ENCODE measurements at places on chromosomes 4 and X. TPM values are rescaled to one million over a fixed set of nuclear protein-coding genes. Genes with fewer than 3 reads are reported as not detected.

GRCh38 chrX:68897118-68897945, 68.5 kb downstream of the EFNB1 start:
- DNase-seq, result peak; percentile 69
- H3K36me3 ChIP-seq, result no peaks in the 10 kb centered on the region
- H3K4me3 ChIP-seq, result no peak overlapping the region
- H3K27ac ChIP-seq, result no peak overlapping the region

GRCh38 chrX:101108284-101108683, 10.3 kb downstream of the CENPI start:
- H3K27me3 ChIP-seq, result peaks cover 3% of the 10 kb centered on the region
- DNase-seq, result no peak
- no peak overlapping the region for H3K27ac ChIP-seq
- H3K4me3 ChIP-seq, result no peak overlapping the region
- no peaks in the 10 kb centered on the region for H3K36me3 ChIP-seq

DNA sequence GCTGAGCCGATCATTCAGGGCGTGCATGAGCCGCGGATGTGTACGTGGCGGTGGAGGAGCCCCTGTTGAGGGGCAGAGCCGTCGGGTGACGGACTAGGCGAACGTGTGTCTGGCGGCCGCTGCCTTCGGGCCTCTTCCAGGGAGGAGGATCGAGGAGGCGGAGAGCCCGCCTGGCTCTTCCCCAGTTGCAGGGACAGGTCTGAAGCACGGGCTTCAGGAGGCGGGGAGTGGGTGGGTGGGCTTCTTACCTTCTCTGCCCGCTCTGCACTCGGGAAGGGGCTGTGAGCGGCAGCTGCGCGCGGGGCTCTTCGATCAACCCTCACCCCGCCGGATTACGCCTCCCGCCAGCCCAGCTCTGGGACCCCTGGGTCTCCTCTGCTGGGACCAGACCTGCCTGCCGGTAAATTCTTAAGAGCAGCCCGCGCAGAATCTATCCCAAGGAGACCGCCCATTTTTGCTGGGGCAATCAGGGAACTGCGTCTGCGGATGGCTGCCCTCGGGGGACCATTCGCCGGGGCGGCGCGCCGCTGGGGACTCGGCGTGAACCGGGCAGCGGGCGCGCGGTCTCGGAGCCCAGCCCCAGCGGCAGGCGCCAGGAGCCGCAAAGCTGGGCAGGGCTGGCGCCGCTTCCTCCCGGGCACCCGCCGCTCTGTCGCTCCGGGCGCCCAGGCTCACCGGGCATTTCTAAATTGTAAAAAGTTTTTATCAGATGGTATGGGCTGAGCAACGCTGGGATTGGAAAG, 4.9 kb downstream of the PLAC8 start:
- peak overlapping the region; percentile 49 for H3K4me3 ChIP-seq
- peak; percentile 52 for DNase-seq
- H3K4me1 ChIP-seq, result peaks cover 8% of the 10 kb centered on the region
- peaks cover 8% of the 10 kb centered on the region for H3K27me3 ChIP-seq
- no peaks in the 10 kb centered on the region for H3K36me3 ChIP-seq

- DNase-seq, result no peak
- H3K36me3 ChIP-seq, result no peaks in the 10 kb centered on the region
- no peak overlapping the region for H3K4me3 ChIP-seq
- H3K27ac ChIP-seq, result no peak overlapping the region
- peaks cover 2% of the 10 kb centered on the region for H3K4me1 ChIP-seq
Measured at GRCh38 chrX:110667706-110668105, 127.9 kb downstream of the CHRDL1 start.

- DNase-seq, result peak; percentile 46
- H3K36me3 ChIP-seq, result no peaks in the 10 kb centered on the region
- H3K4me1 ChIP-seq, result peaks cover 13% of the 10 kb centered on the region
- no peak overlapping the region for H3K4me3 ChIP-seq
- H3K27me3 ChIP-seq, result no peaks in the 10 kb centered on the region
Measured at GRCh38 chr4:69831646-69832325, 28.2 kb downstream of the SULT1E1 start.

DNA sequence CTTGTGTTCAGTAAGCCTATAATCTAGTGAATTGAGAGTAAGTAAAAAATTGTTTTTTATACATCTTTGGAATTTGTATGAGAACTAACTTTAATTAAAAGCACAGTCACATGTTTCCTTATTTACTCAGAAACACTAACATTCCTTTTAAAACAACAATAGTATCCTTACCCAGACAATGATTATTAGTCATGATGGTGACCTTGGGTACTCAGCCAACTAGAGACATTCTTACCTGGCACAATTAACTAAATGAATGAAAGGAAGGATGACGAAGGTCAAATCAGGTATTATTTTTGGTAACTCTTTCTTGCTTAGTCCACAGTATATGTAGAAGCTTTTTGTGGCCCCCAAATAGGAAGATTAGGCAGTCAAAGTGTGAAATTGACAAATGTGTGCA, 901.0 kb downstream of the FAT4 start:
- H3K27ac ChIP-seq, result no peak overlapping the region
- H3K4me3 ChIP-seq, result no peak overlapping the region
- H3K4me1 ChIP-seq, result no peaks in the 10 kb centered on the region
- H3K27me3 ChIP-seq, result no peaks in the 10 kb centered on the region
- DNase-seq, result no peak
- no peaks in the 10 kb centered on the region for H3K36me3 ChIP-seq

GRCh38 chrX:53445977-53446376, 11.8 kb upstream of the HSD17B10 start:
- H3K4me3 ChIP-seq, result no peak overlapping the region
- peaks cover 57% of the 10 kb centered on the region for H3K27me3 ChIP-seq
- DNase-seq, result no peak
- no peaks in the 10 kb centered on the region for H3K36me3 ChIP-seq
- no peak overlapping the region for H3K27ac ChIP-seq

DNA sequence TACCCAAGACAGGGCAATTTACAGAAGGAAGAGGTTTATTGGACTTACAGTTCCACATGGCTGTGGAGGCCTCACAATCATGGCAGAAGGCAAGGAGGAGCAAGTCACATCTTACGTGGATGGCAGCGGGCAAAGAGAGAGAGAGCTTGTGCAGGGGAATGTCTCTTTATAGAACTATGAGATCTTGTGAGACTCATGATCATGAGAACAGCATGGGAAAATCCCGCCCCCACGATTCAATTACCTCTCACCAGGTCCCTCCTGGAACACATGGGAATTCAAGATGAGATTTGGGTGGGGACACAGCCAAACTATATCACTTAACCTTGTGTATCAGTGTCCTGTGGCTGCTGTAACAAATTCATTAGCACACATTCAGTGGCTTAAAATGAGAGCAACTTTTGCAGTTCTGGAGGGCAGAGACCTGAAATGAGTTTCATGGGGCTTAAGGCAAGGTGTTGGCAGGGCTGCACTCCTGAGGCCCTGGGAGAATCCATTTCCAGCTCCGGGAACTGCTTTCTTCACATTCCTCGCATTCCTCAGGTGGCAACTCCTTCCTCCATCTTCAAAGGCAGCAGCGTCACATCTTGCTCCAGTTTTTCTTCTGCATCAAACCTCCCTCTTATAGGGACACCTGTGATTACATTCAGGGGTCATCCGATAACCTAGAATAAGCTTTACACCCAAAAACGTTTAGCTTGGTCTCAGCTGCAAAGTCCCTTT, 22.3 kb upstream of the NSG1 start:
- no peak overlapping the region for H3K27ac ChIP-seq
- H3K4me3 ChIP-seq, result no peak overlapping the region
- no peak for DNase-seq
- peaks cover 15% of the 10 kb centered on the region for H3K27me3 ChIP-seq

GPRASP2 gene
- polyA plus RNA-seq, result 18.1 TPM

MAGEA1 gene
- not detected for polyA plus RNA-seq

DNA sequence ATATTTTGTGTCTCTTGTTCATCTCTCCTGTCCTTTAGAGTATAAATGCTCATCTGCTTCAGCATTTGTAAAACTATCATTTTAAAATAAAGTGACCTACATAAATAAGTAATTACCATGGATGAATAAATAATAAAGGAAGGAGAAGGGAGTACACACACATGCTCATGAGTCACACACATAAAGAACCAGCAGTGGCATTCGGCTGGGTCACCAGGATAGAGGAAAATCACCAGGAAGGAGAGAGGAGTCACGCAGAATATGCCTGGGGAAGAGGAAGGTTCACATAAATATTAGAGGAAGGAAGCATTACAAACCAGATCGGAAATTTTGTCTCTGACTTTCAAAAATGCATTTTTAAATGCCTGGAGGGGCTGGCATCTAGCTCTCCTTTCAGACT, 38.5 kb upstream of the MED14 start:
- no peaks in the 10 kb centered on the region for H3K36me3 ChIP-seq
- no peak overlapping the region for H3K27ac ChIP-seq
- peak; percentile 8 for DNase-seq

GRCh38 chr4:180617196-180617595, 1626.0 kb upstream of the TENM3 start:
- no peaks in the 10 kb centered on the region for H3K4me1 ChIP-seq
- H3K27me3 ChIP-seq, result no peaks in the 10 kb centered on the region
- no peak for DNase-seq
- H3K36me3 ChIP-seq, result no peaks in the 10 kb centered on the region
- H3K4me3 ChIP-seq, result no peak overlapping the region

NUP62CL gene
- 0.56 TPM for polyA plus RNA-seq

DNA sequence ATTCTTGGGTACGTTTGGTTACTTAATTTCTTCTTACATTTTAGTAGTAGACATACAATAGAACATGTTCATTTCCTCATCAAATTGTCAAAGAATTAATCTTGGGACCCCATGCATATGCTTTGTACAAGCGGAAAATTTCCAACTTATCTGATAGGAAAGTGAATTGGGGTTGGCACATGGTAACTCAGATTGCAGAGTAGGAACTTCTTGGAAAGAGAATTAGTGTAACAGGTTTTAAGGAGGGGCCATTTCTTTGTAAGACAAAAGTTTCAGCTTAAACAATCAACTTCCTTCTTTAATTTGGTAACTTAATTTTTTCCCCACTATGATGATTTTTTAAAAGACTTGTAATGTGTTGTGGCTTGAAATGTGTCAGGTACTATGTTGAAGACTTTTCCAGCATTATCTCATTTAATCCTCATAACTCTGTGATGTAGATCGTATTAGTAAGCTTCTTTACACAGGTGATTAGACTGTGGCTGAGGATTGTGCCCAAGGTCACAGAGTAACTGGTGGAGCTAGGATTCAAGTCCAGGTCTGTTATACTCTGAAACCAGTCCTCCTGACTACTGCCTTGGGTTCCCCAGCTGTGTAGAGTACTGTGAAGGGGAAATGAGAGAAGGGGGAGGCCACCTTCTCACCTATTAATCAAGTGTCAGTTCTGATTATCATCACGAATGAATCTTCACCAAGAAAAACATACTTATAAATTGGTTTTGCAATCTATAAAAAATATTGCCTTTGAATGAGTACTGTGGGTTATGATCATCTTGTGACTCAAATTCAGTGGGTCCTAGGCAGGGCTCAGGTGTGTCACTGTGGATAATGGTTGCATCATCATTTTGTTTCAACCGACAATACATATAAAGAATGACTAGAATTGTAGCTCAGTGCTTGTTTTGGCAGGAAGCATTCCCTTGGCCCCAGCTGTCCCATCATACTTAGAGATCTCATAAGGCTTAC, 4.3 kb downstream of the GK start:
- peaks cover 2% of the 10 kb centered on the region for H3K27me3 ChIP-seq
- H3K27ac ChIP-seq, result no peak overlapping the region

DNA sequence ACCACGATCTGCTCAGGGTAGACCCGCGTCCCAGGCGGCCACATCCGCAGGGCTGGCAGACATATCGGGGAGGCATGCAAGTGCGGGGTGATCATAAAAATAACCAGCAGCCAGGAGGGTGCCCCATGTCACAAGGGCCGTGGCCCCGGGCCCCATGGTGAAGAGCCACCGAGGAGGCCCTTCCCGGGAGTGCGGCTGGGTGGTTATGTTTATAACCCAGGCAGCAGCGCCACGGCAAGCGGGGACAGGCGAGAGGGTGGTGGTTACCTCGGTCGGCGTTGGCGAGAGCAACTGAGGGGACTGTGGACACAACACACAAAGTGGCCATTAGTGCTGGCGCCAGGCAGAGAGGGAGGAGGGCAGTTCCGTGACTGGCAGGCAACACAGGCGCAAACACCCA, 92.7 kb upstream of the AFAP1 start:
- no peaks in the 10 kb centered on the region for H3K27me3 ChIP-seq
- peaks cover 9% of the 10 kb centered on the region for H3K4me1 ChIP-seq
- no peak overlapping the region for H3K4me3 ChIP-seq
- no peaks in the 10 kb centered on the region for H3K36me3 ChIP-seq
- no peak for DNase-seq
- H3K27ac ChIP-seq, result no peak overlapping the region

KLKB1 gene
- polyA plus RNA-seq, result 0.21 TPM

- no peak overlapping the region for H3K27ac ChIP-seq
- H3K4me3 ChIP-seq, result no peak overlapping the region
- peaks cover 87% of the 10 kb centered on the region for H3K27me3 ChIP-seq
- peaks cover 20% of the 10 kb centered on the region for H3K4me1 ChIP-seq
- DNase-seq, result no peak
Measured at GRCh38 chrX:25019707-25020390, 4.1 kb upstream of the ARX start.

HS6ST2 gene
- 43.1 TPM for polyA plus RNA-seq

- H3K4me3 ChIP-seq, result no peak overlapping the region
- no peaks in the 10 kb centered on the region for H3K27me3 ChIP-seq
- DNase-seq, result no peak
- H3K27ac ChIP-seq, result no peak overlapping the region
- peaks cover 8% of the 10 kb centered on the region for H3K4me1 ChIP-seq
Measured at GRCh38 chr4:5385741-5386311, 322.5 kb downstream of the EVC2 start.

DNA sequence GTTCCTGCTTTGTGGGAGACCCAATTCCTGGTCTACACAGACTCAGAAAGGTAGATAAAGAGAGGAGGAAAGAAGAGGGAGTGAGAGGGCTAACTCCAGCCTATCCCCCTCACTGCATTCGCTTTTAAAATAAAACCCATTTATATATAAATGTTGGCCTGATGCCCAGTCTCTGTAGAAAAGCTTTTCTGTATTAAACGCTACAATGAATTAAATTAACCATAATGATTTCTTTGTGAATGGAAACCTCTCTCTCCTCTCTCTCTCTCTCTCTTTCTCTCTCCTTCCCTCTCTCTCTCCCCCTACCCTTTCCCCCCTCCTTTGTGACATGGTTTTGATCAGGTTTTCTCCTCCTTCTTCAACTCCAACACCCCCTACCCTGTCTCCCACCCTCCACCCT, 34.8 kb downstream of the PJA1 start:
- no peaks in the 10 kb centered on the region for H3K36me3 ChIP-seq
- peaks cover 24% of the 10 kb centered on the region for H3K4me1 ChIP-seq

GRCh38 chrX:48965959-48966358, 5.7 kb downstream of the KCND1 start:
- peaks cover 3% of the 10 kb centered on the region for H3K4me1 ChIP-seq
- no peaks in the 10 kb centered on the region for H3K27me3 ChIP-seq
- no peak for DNase-seq
- no peak overlapping the region for H3K4me3 ChIP-seq
- no peak overlapping the region for H3K27ac ChIP-seq

DNA sequence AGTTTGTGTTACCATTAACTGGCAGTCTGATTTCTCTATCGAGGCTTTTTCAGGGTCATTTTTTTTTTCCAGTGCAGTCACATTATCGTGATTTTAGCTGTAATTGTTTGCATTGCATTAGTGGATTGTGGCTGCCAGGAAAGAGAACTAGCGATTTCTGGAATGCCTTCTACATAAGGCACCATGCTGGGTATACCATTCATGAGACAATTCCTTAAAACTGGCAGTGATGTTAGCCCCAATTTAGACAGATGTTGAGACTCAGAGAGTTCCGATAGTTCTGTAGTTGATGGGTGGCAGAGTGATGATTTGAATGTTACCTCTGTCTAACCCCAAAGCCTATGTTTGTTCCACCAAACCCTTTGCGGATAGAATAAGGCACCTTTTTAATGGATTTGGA, 175.4 kb upstream of the TENM3 start:
- H3K4me1 ChIP-seq, result no peaks in the 10 kb centered on the region
- H3K27me3 ChIP-seq, result no peaks in the 10 kb centered on the region
- H3K36me3 ChIP-seq, result no peaks in the 10 kb centered on the region
- no peak overlapping the region for H3K4me3 ChIP-seq
- DNase-seq, result no peak
- no peak overlapping the region for H3K27ac ChIP-seq

All from muscle of leg (tissue), 16 donors.